ENCODE measurements at places on chromosomes 4 and X. TPM values are rescaled to one million over a fixed set of nuclear protein-coding genes. Genes with fewer than 3 reads are reported as not detected.

DNA sequence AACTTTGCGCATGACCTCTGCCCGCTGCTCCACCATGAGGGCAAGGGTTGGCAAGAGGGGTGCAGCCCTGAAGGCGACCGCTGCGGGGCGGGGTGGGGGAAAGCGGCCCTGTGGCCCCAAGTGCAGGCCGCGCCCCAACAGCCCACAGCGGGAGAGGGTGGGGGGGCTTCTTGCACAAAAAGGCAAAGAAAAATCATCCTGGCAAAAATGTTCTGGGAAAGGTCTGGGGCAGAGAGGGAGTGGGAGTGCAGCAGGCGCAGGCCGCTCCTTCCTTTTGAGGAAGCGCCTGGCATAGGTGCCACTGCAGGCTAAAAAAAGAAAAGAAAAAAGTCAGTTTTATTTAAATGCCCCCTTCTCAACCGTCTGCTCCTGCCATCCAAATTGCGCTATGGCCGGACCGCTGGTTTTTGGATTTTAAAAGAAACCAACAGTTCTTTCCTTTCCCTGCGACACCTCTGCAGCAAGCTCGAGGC is 1.4 kb downstream of the ARX start:
- H3K27ac ChIP-seq: no peak overlapping the region
- H3K4me1 ChIP-seq: peaks cover 3% of the 10 kb centered on the region
- no peak for DNase-seq
- peaks cover 95% of the 10 kb centered on the region for H3K27me3 ChIP-seq
- H3K36me3 ChIP-seq: no peaks in the 10 kb centered on the region
- no peak overlapping the region for H3K4me3 ChIP-seq

GRCh38 chrX:64975989-64976672 is at the start of gene ZC4H2:
TSS of gene ZC4H2 (minus strand) at chrX:64976450. CDS start at chrX:64976377, 73 bp downstream.
- H3K36me3 ChIP-seq: no peaks in the 10 kb centered on the region
- H3K27me3 ChIP-seq: no peaks in the 10 kb centered on the region
- no peaks in the 10 kb centered on the region for H3K4me1 ChIP-seq
- no peak within 1 kb of the TSS for H3K27ac ChIP-seq
- H3K4me3 ChIP-seq: peak within 1 kb of the TSS; percentile 55

DNA sequence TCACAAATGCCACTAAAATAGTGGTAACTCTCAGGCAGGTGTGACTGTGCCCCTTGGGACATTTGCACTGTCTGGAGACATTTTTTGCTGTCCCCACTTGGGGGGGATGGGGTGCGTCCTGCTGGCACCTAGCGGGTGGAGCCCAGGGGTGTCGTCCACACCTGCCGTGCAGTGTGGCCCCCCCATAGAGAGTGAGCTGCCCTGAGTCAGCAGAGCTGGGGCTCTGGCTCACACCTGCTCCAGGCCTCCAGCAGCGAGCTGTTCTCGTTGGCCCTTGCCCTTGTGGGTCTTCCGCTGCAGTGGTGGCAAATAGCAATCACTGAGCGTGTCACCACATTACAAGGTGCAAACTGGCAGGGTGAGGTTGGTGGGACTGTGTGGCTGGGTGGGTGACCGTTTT is 64.6 kb downstream of the CLDN34 start:
- no peak overlapping the region for H3K27ac ChIP-seq
- H3K27me3 ChIP-seq: no peaks in the 10 kb centered on the region
- DNase-seq: no peak
- no peak overlapping the region for H3K4me3 ChIP-seq
- H3K4me1 ChIP-seq: no peaks in the 10 kb centered on the region
- no peaks in the 10 kb centered on the region for H3K36me3 ChIP-seq

DNA sequence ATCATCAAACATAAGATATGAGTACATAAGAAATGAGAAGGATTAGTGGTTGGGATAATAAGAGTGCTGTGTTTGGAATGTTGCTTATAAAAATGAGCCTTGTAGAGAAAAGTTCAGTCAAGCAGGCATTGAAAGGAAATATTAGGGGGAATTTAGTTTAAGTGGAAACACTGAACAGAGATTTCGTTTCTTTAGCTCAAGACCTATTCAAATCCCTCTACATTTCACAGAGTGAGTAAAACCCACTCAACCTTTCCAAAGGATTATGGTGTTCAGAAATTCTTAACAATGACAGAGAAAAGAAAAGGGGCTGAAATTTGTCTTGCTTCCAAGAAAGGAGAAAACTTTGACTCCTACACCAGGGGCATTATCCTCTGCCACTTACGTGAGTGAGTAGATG is 1072.4 kb upstream of the LCORL start:
- no peaks in the 10 kb centered on the region for H3K36me3 ChIP-seq
- no peak overlapping the region for H3K4me3 ChIP-seq
- no peak overlapping the region for H3K27ac ChIP-seq
- H3K4me1 ChIP-seq: no peaks in the 10 kb centered on the region

DNA sequence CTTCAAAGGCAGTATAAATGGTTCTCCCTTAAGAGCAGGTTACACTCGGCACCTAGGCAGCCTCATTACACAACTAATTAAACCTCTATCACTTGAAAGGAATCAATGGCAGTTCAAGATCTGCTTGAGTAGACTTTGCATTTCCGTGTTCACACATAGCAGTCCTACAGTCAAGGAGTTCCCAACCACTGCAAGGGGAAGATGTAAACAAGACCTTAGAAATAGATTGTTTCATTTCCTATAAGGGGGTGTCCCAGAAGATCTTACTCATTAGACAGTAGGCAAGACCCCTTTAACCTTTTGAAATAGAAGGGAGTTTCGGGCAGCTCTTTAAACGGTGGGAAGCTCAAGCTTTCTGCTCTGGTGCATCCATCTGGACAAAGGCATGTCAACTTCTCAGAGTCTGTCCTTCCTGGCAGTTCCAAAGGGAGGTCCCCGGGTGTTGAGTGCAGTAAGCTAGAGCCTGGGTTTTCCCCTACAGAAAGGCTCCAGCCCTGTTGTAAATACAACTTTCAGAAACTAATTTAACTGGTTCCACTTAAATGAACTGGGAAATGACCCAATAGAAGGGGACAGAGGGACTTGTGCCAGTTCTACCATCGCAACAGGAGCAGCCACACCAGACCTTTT is 150.8 kb downstream of the RBMX2 start:
- H3K36me3 ChIP-seq: no peaks in the 10 kb centered on the region
- H3K4me1 ChIP-seq: peaks cover 2% of the 10 kb centered on the region
- no peak overlapping the region for H3K4me3 ChIP-seq
- H3K27ac ChIP-seq: no peak overlapping the region
- no peaks in the 10 kb centered on the region for H3K27me3 ChIP-seq

The GUCY1A1 gene
- polyA plus RNA-seq: 25.3 TPM

The PRSS12 gene
- 2.3 TPM for polyA plus RNA-seq

The SYNPO2 gene
- 81.2 TPM for polyA plus RNA-seq

The TMEM144 gene
- polyA plus RNA-seq: 93.1 TPM
